HS-27A (cell line): ENCODE measurements at places on chromosomes 5 and 9.

DNA sequence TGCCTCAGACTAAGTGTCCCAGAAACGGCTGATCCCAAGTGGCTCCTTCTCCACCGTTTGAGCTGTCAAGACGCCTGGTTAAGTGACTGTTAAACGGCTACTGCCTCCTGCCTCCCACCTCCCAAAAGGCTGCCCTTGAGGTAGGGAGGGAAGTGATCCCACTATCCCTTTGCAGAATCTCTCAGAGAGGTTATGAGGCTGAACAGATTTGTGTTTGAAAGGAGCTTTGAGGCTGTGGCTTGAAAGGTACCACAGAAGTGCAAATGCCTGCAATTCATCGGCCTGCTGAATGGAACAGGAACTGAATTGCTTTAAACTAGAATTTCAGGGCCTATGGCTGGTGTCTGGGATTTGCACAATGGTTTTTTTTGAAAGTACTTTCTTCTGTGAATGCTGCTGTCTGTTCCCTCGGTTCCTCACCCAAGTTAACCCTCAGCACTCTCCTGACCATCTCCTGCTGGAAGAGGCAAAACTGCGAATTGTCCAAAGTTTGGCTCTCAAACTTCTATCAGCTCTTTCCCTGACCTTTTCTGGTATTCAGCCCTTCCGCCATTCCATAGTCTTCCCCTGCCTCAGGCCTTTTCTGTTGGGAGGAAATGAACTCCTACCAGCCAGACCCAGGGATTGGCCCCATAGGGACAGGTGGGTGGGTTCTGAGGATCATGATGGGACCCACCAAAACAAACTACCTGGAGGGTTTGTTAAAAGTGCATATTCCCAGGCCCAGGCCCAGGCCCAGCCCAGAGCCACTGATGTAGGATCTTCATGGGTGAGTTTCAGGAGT lies 453.3 kb downstream of the KDM4C start:
- no peak for DNase-seq

GRCh38 chr9:6680797-6681146 lies 35.2 kb upstream of the GLDC start:
- no peak for DNase-seq

DNA sequence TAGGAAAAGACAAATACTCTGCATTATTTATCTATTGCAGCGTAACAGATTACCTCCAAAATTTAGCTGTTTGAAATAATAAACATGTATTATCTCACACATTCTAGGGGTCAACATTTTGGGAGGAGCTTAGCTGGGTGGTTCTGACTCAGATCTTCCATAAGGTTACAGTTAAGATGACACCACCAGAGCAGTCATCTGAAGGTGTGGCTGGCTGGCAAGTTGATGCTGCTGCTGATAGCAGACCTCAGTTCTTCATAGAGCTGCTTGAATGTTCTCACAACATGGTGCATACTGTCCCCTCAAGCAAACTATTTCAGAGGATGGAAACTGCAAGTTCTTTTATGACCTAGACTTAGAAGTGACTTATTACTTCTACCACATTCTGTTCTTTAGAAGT lies 146.3 kb upstream of the FSTL4 start:
- no peak for DNase-seq

DNA sequence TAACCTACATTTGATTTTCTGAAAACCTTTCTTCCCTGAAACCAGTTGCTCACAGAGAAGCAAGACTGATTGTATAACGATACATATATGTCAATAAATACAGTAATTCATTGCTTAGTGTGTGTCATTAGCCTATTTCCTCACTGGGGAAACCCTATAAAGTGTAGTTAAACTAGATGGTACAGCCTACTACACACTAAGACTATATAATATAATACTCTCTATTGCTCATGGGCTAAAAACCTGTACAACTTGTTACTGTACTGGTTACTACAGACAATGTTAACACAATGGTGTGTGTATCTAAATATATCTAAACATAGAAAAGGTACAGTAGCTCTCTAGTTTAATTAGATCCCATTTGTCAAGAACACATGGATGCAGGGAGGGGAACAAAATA lies 181.2 kb downstream of the CDH18 start:
- no peak for DNase-seq

DNA sequence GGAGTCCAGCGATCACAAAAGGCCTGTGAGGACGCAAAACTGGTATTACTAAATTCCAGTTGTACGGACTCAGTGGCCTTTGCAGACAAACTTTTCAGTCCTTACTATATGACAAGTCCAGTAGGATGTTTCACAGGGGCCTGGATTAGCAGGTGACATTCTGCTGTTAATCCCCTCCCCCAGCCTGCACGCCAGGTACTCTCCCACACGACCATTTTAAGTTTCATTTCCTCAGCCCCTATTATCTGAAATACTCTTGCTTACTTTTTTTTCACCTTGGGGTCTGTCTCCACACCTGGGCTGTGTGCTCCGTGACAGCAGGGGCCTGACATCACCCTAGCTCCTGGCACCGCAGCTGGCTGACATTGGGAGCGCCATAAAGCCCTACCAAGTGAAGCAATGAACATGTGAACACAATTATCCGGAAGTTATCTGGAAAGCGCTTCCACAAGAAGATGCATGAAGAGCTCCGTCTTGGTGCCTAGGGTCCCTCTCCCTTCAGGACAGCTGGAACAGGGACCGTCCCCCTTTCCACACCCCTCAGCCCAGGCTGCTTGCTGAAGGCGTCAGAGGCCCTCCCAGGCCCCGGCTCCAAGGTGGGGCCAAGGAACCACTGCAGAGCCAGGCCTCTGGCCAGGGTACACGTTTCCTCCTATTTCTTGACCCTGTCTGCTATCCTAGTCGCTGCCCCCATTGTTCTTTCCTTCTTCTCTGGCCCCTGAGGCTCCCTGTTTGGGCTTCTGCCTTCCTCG lies 39.7 kb upstream of the ZNF622 start:
- DNase-seq = no peak

DNA sequence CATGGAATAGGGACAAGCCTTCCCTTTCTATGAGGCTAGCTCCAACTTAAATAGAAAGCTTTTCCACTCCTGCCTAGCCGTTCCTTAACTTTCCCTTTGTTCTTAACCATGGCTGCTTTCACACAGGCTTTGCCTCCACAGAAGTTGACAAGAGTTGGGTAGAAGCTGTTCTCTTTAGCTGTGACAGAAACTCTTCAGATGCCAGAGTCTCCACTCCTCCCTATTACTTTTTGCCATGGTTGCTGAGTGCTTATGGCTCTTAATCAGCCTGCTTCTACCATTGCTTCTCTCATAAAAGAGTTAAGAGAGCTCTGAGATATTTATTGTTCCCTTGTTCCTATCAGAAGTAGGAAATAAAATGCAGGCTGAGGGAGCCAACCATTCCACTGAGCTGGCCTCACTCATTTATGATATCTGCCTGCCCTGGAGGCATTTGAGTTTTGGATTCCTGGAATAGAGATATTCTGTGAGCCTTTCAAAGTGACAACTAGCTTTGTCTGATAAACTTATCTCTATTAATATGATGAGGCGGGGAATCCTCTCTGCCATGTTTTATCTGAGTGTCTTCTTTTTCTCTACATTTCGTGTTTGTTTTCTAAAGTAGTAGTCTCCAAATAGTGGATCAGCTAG lies 162.6 kb downstream of the DMAC1 start:
- no peak for DNase-seq

DNA sequence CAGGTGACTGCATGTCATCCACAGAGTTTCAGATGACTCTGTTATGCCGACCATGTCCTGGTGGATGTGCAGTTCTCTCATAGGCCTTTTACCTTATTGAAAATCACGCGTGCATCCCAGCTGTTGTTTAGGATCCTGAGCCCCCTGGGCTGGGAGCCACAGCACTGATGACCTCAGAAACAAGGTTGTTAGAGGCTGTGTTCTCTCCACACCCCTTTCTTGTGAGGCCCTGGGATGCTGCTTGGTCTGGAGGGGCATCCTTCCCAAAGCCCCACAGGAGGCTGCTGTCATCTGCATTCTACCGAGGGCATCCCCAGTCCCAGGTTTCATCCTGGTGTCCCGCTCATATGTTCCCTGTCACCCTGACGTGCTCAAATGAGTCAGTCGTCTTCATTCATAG lies 76.5 kb upstream of the IRX4 start:
- DNase-seq = no peak

- DNase-seq = no peak
Measured at GRCh38 chr5:122435761-122436160, 123.7 kb downstream of the SNCAIP start.

GRCh38 chr5:42749020-42749419 lies 7.6 kb upstream of the CCDC152 start:
- no peak for DNase-seq
